ENCODE measurements at places on chromosomes 12 and 14.

DNA sequence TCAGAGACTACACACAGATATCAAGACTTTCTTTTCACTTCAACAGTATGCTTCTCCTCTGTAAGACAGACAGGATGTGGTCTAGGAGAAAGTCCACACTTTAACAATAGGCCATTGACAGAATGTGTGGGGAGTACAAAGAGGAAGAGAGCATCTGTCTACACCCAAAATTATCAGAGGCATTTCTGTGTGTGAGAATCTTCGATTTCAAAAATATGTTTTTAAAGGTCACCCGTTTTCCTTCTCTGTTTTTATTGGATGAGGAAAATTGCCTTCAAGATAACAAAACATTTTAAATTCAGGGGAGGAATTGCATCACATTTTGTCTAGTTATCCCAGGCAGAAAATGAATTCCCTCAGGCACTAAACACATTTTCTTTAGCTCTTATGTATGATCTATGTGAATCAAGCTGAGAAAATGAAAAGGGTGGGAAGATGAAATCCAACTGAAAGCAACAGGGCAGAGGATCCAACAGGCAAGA, 16.4 kb downstream of the NAV3 start:
- no peak for DNase-seq

GRCh38 chr14:21118933-21119332, 18.1 kb downstream of the TMEM253 start:
- no peak for DNase-seq

GRCh38 chr12:125015680-125016310, 22.4 kb downstream of the BRI3BP start:
- DNase-seq: no peak

DNA sequence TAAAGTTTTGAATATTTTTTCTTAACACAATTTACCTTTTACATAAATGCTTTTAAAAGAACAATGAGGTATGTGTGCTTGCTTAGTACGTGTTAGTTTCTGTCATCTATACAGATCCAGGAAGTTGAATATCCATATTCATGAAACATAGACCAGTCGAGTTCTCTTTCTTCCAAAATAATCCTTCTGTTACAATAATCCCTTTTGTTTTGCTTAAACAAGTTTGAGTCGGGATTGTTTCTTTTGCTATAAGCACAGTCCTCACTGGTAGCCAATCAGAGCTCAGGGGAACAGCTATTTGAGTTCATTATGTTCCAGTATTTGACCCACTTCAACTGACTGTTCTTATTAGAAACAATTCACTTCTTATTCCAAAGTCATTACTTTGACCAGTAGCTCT, 214.7 kb upstream of the FLRT2 start:
- no peak for DNase-seq

GRCh38 chr14:70909733-70910614, 2.7 kb downstream of the PCNX1 start:
- no peak for DNase-seq

GRCh38 chr12:67531051-67531450, 117.5 kb upstream of the DYRK2 start:
- DNase-seq: no peak

- no peak for DNase-seq
These were observed 35.8 kb upstream of the RNU6-7 start for GRCh38 chr14:32166029-32166428.

GRCh38 chr12:91811481-91812287, 334.0 kb downstream of the BTG1 start:
- peak; percentile 51 for DNase-seq

DNA sequence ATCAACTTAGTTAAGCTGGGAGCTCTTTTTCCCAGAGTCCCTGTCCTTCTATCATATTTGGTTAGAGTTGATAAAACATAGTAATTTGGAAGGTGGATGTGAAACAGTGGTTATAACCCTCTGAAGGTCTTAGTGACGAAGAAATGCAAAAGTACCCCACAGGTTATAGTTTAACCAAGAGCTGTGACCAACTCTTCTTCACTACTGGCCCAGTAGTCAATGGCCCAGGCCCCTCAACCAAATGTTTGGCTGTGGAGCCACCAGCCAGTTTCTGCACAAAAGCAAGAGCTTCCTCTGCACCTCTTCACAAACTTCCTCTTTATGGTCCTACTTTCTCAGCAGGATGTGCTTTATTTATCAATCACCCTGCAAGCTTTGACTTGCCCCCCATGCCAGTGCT, 132.6 kb downstream of the BMP4 start:
- no peak for DNase-seq

DNA sequence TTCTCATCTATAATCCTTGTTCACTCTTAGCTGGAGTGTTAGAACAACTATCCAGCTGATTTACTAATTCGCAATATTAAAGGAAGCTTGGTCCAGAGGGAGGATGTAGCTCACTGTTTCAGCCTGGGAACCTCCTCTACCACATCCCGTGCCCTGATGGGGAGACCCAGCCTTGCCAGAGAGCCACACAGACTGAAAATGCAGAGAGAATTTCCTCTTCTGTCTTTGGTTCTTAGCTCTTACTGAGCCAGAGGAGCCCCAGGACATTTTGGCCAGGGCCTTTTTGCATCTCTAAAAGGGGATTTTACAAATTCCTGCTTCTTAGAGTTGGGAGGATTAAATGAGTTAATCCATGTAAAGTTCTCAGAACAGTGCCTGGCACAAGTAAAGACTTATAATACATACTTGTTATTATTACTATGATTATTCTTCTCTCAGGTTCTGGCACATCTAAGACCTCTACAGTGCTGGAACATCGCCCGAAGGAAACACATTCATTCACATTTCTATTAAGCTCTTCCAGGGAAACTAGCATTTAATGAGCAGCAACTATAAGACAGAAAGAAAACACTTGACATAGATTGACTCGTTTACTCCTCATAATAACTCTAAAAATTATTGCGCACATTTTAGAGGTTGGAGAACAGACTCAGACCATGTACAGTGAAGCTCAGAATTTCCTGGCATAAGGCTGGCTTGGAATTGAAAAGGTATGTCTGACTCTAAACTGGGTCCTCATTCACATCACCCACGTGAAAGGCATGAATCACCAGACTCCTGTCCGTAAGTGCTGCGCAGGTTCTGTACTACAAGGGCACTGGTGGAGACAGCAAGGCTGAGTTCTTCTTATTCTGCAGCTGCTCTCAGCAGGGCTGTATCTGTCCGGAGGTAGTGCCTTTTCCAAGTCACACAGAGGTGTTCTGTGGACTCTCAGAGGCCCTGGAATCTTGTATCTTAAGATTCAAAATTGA, 27.8 kb upstream of the AEBP2 start:
- no peak for DNase-seq

GRCh38 chr12:120956579-120957300, 21.6 kb upstream of the HNF1A start:
- no peak for DNase-seq

DNA sequence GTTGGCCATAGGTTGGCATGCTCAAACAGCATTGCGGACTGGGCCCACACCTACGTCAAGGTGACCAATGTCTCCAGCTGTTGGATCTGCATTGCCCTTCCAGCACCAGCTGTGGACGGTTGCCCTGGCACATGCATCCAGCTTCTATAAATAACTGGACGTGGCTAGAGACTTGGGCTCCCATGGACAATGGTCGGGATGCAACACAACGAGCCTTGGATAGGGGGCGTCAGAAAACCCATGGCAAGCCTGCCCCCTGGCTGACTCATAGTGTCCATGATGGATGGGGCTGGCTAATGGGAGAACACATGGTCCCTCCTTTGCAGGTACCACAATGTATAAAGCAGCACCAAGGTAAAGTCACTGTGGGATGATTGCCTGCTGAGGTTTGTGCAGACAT, 331.6 kb upstream of the FAR2 start:
- DNase-seq: no peak

DNA sequence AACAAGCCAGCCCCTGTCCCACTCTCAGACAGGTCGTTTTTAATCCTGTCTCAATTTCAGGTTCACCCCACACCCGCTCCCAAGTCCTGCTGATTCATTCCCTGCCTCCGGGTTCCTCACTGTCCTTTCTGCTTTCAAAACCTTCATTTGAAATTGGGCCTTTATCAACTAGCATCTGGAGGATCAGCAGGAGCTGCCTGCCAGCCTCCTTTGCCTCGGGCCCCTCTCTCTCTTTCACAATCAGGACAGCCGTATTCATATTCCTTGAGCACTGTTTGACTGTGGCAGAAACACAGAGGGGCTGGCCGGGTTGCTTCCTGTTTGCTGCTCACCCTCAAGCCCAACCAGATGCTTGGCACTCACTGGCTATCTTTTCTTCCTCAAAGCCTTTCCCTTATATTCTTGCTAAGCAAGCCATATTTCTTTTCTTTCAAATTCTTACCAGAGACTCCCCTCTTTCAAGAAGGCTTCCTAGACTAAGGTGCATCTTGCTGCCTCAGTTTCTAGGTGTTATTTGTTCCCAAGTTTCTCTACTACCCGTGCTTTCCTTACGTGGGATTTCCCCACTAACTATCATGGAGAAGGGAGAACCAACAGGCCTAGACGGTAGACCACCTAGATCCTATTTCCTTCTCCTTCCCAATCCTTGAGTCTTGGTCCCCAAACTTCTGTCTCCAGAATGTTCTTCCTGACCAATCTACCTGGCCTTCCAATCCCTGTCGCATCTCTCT, 3.0 kb downstream of the GALNT6 start:
- no peak for DNase-seq

GRCh38 chr12:46788072-46788887, 37.5 kb downstream of the SLC38A4 start:
- DNase-seq: no peak

GRCh38 chr14:60093606-60094005, 1.9 kb downstream of the PCNX4 start:
- no peak for DNase-seq

DNA sequence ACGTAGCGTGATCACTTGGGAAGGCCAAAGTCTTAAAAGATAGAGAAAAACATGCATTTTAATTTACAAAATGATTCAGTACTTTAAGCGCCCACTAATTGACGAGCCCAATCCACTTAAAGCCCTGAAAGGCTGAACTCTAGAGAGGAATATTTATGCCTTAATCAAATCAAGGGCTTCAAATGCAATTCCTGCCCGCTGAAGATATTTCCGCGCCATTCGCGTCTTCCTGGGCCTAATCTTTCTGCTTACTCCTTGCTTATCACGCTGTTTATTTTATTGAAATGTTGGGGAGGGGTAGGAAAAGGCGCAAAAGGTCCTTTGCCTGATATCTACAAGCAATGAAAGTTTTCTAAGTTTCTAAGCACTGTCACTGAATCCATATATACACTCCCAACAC, 4.0 kb downstream of the TBX3 start:
- no peak for DNase-seq

DNA sequence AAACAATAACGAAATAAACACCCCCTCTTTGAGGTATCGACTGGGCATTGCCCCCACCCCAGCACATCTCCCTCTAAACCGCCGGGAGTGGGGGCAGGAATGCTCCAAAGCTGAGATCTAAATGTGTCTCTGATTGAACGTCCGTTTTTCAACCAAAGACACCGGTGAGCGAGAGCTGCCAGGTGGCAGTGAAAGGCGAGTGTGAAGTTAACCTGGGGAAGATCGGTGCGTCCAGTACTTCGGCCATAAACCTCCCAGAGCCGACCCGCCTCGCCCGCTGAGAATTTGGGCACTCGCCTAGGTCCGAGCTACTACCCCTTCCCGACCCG, 625 bp downstream of the ANGEL1 start:
- no peak for DNase-seq

GRCh38 chr14:56514663-56515371, 64.8 kb upstream of the TMEM260 start:
- DNase-seq: no peak

- no peak for DNase-seq
These were observed 102.1 kb downstream of the DUSP6 start for GRCh38 chr12:89250213-89250612.

- no peak for DNase-seq
These were observed 6.5 kb downstream of the NECAP1 start for GRCh38 chr12:8088574-8088973.

- DNase-seq: no peak
These were observed 466.5 kb downstream of the APAF1 start for GRCh38 chr12:99111600-99111999.

DNA sequence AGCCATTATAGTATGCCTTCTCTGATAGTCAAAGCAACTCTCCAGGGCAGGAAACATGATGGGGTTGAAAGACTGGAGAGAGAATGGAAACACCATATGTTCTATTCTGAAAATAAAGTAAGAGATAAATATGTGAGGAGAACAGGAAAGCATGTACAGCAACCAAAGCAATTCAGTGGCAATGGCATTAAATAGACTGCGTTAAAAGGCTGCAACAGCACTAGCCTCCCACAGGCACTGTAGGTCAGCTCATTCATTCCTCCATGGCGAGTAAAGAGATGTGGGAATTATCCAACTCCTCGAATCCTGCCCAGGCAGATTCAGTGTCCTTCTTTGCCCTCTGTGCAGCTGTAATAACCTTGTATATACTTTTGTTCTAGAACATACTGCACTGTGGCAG, 43.8 kb downstream of the ANO6 start:
- no peak for DNase-seq

- DNase-seq: no peak
These were observed 96.5 kb downstream of the DENND5B start for GRCh38 chr12:31494455-31494854.

DNA sequence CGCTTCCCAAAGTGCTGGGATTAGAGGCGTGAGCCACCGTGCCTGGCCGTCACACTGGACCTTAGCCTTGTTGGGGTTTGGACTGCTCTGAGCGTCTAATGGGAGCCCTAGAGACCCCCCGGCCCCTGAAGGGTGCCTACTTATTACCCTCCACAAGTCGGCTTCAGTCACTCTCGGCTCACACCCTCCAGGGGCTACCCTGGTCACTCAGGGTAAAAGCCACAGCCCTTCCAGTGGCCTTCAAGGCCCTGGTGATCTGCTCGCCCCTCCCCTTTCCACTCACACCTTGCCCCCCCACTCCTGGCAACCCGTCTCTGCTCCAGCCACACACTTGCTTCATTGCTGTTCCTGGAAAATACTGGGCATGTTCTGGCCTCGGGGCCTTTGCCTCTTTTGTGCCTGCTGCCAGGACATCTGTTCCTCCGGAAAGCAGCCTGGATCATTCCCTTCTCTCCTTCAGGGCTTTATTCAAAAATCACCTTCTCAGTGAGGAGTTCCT, 3.6 kb upstream of the MORN3 start:
- DNase-seq: no peak

DNA sequence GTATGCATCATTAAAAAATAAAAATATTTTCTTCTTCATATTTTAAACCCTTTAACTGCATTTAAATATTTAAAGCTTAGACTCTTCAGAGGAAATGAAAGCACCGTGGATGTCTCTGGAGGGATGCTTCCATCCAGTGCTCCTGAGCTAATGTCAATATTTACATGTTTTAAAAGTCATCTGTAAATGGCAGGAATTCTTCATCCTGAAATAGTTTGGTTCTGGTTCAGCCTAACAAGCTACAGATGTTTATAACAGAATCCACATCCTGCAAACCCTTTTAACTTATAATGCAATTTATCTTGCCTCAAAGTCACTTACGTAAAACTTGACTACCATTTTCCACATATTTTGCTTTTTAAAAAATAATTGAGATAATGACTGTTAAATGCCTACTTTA, 1207.3 kb downstream of the SLC16A7 start:
- DNase-seq: no peak

DNA sequence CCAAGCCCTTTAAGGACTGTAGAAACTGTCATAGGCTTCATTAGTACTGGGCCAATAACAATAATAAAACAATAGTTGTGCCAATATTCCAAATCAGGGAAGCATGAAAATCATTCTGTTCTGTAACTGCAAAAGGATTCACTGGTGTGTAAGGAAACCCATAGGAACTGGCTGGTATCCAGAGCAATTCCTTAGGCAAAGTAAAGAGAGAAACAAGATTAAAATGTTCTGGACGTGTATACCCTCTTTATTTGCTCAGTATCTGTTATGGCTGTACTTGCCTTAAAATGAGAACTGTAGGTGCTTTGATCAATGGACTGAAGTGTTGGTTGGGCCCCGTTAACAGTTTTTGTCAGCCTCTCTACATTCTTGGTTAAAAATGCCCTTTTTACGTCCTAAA, 72.4 kb upstream of the STAC3 start:
- DNase-seq: no peak

Measured in activated CD8-positive, alpha-beta memory T cell treated with anti-CD3 and anti-CD28 coated beads for 1 hour (primary cell).